ENCODE measurements at places on chromosomes 4 and X.

- DNase-seq, result no peak
These were observed 778.1 kb upstream of the SLIT2 start for GRCh38 chr4:19473569-19473968.

- DNase-seq, result no peak
These were observed 72.4 kb upstream of the WWC2 start for GRCh38 chr4:183026701-183027100.

DNA sequence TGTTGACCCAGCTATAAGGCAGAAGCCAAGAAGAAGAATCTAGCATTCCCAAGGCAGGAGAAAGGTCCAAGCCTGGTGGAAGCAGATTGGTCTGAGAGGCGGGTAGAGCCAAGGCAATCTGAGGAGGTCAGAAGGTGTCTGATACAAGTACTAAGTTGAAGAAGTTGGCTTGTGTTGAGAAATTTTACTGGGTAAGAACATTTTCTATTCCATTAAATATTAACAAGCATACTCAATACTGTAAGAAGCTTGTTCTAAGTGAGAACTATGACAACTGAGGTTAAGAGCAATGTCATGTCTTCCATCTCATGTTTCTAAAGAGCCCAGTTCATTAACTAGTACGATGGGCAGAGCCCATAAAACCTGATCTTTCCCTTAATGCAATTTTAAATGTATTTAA is 75.0 kb downstream of the FAM13A start:
- no peak for DNase-seq

DNA sequence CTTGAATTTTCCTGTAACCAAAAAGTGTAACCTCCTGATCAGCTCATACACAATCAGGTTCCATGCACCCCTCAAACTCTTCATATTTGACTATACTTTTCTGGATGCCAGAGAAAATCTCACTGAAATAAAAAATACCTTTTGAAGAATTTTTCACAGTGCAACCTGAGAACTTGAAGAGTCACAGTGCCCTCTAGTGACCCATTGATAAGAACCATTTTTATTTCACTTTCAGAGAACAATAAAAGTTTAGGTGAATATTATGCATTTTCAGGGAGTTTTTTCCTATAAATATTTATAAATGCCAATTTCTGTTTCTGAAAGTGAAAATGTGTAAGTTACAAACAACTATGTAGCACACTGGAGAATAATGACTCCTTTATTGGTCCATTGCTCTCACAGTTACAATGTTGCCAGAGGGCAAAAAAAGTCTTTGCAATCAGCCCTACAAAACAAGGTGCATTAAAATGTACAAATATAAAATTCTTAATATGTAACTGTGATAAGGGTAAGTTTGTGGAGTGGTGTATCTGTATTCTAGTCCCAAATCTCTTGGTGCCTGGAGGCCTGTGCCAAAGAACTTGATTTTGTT is 153.6 kb upstream of the INTU start:
- no peak for DNase-seq

DNA sequence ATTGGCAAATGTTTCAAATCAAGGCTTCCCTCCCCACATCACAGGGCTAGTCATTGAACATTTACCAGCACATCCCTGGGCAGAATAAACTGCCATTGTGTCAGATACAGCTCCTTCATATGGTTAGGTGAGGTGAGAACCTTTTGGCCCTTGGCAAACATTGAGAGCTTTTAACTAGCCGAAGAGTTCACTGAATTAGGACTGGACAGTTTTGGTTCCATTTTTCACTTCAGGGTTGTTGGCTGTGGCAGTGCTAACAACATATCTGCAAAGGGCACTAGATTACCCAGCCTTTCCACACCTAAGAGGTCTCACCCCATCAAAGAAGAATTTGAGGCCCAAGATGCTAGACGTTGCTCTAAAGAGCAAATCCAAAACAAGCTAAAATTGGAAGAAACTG is 180.7 kb downstream of the GUCY2F start:
- DNase-seq, result no peak

DNA sequence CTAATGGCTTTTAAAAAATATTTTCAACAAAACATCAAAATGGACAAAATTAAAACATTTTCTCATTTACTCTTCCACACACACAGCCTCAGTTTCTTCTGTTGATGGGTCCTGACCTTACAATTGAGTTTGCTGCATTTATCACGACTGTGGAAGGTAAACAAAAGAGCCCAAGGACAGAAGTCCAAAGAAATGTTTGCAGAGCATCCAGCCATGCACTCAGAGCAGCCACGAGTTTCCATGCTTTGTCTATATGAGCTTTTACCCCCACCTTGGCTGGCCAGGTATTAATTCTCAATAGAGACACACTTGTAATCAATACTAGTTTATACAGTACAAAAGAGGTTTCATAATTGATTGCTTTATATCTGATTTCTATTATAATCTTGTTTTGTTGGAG is 85.0 kb upstream of the WDFY3 start:
- no peak for DNase-seq

DNA sequence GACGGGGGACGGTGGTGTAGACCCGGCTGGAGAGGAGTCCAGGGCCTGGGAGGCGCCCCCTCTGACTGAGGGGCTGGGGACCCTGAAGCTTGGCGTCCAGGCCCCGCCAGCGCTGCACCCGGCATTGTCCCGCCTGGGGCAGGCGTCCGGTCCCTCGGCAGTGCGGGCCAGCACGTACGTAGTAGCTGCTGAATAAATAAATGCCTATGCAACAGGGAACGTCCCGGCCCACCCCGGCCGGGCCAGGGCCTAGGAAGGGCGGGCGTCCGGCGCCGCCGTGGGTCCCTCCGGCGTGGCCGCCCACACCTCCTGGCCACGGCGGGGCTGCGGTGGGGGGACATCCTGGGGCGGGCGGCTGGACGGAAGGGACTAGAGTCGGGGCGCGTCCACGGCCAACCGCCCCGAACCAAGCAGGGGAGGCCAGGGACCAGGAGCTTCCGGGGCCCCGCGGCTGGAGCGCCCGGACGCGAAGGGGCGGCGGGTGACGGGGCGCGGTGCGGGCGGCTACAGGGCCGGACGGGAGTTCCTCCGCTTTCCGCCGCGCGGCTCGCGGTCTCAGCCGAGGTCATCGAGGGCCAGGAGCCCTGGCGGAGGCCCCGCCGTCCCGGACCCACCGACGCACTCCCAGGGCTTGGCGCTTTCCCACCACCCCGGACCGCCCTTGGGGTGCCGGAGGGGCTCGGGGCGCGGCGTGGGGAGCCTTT is 886 bp upstream of the WWC2 start:
- no peak for DNase-seq

DNA sequence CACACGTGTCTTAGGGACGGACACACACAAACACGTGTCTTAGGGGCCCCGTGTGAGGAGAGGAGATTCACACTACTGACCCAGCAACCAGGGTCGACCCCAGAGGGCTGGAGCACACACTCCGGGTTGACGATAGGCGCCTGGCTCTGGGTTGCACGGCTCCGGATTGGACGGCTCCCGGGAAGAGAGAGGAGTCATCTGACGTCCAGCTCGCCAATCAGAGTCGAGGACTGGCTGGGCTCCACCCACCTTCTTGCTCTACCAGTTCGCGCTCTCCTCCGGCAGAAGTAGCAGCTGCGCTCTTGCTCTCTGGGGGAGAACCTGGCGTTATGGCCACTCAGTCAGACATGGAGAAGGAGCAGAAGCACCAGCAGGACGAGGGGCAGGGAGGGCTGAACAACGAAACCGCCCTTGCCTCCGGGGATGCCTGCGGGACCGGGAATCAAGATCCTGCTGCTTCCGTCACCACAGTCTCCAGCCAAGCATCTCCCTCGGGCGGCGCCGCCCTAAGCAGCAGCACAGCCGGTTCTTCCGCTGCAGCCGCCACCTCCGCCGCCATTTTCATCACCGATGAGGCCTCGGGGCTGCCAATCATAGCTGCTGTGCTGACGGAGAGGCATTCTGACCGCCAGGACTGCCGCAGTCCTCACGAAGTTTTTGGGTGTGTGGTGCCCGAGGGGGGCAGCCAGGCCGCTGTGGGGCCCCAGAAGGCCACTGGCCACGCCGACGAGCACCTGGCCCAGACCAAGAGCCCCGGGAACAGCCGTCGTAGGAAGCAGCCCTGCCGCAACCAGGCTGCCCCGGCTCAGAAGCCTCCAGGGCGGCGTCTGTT is 74.3 kb downstream of the NUDT10 start:
- no peak for DNase-seq

DNA sequence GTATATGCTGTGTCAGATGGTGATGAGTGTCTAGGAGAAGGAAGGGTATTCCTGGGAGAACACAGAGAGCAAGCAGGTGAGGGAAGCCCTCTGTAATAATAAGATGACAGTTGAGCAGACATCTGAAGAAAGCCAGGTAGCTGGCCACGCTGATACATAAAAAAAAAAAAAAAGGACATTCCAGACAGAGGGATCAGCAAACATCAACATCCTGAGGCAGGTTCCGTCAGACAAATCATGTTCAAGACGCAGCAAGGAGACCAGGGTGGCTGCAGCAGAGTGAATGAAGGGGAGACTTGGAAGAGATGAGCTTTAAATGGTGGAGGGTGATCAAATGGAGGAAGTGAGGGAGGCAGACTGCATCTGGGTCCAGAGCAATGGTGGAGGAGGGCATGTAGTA is 97.6 kb upstream of the ANXA3 start:
- no peak for DNase-seq

DNA sequence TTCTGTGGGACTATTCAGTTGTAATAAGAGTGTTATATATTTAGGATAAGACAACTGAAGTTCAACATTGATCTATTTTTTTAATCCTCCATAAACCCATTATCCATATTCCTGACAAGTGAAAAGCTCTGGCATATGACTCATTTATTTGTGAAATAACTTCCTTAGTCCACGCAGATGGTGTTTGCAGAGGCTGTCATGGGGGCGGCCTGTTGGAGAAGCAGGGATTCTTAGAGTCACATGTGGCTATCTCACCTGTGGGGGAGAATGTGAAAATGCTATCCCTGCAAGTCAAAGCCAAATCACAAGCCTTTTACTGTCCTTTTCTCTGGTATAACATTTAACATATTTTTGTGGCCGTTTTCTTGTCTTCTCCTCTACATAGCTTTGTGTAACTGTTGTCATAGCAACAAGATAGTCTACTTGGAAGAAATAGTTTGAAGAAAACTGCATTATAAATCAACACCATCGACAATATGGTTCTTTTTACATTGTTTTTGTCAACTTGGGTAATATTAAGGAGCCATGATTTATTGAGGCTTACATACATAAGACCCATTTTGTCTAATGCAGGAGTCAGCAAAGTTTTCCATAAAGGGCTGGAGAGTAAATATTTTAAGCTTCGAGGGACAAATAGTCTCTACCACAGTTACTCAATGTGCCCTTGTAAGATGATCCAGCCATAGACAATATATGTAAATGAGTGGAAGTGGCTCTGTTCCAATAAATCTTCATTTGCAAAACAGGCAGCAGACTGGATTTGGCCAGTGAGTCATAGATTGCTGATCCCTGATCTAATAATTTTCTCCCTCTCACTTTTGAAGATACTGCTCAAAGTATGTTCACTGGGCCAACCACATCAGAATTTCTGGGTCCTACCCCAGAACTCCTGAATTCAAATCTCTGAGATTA is 395.0 kb downstream of the DTHD1 start:
- no peak for DNase-seq

GRCh38 chr4:2396781-2397368 is 21.6 kb downstream of the ZFYVE28 start:
- no peak for DNase-seq

DNA sequence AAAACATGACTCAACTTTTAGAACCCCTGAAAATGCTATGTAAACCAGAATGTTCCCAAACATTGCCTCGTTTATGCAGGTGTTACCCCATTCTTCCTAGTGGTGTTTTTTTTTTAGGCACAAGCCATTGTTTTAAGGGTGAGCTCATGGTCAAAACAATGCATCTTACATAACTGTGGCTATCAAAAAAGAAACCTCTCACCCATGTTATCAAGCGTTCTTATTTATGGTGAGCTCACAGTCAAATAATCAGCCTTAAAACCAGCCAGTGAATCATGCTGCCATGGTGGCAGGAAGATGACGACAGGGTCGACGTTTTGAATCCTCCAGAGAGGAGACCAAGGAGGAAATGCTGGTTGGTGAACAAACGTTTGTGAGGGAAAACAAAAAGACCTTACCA is 195.2 kb downstream of the KDR start:
- DNase-seq, result no peak

DNA sequence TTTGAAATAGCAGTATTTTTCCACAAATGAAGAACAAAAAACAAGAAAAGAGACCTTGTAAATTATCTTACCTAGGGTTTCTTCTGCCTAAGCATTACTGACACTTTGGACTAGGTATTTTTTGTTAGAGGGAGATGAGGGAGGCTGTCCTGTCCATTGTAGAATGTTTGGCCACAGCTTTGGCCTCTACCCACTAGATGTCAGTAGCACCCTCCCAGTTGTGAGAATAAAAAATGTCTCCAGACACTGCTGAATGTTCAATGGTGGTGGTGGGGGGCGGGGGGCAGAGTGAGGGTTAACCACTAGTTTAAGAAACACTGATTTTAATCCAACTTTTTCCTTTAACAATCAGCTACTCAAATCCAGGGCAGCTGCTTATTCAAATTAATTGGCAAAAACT is 25.8 kb downstream of the OTUD4 start:
- DNase-seq, result no peak

DNA sequence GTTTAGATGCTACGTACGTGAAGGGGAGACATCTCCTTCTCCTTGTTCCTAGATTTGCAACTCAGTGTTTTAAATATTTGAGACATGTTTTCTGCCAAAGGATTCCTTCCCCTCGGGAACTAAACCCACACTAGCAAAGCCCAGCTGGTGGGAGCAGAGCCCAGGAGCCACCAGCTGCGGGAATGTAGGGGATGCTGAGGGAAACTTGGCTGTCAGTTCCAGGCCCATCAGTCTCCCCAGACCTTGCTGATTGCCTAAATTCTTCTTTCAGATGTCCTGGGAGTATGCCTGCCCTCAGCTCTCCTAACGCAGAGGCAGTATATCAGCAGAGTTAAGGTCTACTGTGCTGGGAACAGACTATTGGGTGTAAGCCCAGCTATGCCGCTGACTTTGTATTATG is 630.0 kb upstream of the TENM3 start:
- DNase-seq, result no peak

DNA sequence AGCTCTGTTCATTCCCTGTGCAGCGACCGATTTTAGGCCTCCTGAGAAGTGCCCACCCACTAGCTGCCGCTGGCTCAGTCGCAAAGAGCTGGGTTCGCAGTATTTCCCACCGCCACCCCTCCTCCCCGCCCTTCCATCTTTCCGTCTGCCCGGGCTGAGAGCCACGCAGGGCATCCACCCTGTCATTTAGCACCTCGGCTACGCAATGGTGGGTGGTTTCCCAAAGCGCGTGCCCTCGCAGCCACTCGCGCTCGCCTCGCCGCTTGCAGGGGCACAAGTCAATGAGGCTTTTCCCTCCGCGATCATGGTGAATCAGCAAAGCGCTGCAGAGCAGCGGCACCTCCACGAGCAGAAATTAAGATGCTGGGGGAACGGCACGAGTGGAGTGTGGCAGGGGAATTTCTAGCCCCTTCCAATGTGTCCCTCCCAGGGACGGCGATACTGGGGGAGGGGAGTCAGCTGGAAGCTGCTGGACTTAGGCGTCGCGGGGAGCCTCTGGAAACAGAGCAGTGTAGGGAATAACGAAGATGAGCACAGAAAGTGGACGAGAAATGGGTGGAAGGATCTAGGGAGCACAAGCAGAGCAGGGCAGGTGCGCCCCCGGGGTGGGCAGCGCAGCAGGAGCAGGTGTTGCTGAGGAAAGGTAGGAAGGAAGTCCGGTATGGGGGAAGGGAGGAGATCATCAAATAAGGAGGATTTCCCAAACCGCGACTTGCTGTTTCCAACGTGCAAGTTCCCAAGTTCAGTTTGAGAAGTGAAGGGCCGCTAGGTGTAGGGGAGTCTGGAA is 2.4 kb upstream of the PTCHD1 start:
- no peak for DNase-seq

- DNase-seq, result no peak
These were observed 130.4 kb upstream of the PAK3 start for GRCh38 chrX:110965409-110966090.

- DNase-seq, result no peak
These were observed 368.8 kb downstream of the MAGEE1 start for GRCh38 chrX:76796311-76796710.
